ENCODE measurements at places on chromosomes 1 and 21.

DNA sequence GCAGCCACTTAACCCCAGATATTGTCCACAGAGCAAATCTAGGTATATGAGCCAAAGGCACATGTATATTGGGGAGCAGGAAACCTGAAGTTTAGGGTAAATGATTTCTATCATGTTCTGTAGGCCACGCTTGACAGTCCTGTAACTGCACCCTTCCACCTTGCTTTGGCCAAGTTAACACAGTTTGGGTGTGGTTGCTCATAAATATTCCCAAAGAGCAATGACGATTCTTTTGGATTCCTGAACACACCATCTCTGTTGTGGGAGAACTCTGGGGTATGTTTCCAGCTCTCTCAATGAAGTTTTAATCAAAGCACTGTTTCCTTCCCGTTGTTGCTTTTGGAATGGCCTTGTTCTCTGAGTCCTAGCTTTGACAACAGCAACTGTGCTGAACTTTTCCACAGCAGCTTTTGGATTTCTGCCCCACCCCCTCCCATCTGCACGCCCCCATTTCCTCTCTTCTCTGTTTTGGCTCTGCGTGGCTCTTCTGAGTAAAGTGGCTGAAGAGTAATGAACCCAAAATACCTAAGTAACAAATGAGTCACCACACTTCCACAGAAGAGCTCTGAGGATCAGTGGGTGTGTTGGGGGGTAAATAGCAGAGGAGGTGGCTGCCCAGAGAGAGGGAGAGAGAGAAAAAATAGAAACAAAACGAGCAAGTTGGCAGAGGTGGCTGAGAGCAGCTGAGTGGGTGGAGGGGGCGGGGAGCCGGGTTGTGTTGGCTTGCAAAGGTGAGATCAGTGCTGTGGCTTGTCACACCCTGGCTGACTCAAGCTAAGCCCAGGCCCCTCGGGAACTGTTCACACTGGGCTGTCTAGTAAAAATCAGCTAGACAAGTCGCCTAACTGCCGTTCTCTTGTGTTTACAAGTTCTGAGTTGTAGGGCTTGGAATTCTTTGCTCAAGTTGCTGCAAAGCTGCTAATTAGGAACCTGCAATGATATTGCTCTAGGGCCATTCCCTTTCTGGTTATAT lies 26.9 kb upstream of the RAP1A start:
- peak; percentile 9 for DNase-seq

DNA sequence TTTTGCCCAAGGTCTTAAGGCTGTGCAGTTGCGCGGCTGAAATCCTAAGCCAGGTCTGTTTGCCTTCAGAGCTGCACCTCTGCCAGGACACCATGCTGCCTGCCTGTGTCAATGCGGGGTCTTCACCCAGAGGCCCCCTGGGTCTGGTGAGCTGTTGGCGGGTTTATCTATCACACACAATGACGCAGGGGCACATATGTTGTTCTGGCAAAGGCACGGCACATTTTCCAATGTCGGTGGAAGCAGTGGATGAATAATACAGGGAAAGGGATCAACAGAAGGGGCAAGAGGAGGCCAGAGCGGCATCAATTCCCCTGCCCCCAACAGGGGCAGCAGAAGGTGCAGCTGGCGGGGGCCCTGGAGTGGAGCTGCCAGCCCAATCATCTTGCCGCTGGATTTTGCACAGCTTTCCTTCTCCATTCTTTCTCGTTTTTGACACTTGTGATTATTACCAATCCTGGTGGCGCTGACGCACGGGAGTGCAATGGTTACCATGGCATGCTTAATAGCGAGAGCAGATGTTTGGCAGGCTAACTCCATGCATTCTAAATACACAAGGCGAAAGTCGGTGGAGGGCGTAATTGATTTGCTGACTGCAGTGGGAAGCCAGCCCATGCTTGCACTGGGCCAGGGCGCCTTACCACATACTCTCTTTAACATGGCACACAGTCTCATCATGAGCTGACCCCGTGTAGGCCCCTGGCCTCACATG lies 45.8 kb upstream of the CYP2J2 start:
- DNase-seq, result no peak

DNA sequence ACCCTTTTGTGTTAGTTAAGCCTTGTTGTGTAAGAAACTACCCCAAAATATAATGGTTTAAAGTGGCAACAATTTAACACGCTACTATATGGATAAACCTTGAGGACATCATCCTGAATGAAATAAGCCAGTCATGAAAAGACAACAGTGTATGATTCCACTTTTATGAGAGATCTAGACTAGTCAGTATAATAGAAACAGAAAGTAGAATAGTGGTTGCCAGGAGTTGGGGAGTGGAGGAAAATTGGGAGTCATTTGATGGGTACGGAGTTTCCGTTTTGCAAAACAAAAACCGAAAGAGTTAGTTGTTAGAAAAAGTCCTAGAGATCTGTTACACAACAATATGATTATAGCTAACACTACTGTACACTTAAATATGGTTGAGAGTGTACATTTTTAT lies 16.0 kb upstream of the CHIA start:
- no peak for DNase-seq

- no peak for DNase-seq
Observed at GRCh38 chr1:196779093-196779492, 4.5 kb downstream of the CFHR3 start.

DNA sequence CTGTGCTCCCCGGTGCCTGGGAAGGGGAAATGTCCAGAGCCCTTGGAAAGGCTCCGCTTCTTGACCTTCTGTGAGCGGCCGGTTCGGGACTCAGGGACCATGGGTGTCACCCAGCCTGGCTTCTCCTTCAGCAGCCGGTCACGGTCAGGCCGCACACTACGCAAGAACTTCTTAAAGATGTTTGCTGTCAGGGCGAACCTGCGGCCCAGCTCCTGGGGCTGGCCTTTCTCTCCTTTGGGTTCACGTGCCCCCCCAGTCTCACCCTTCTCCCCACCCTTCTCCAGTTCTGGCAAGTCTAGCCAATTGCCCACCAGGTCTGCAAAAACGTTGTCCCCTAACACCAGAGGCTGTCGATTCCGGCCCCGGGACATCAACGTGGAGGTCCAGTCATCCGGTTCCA lies 12.1 kb downstream of the INKA2 start:
- no peak for DNase-seq

GRCh38 chr1:231376875-231377549 lies 38.9 kb downstream of the SPRTN start:
- DNase-seq, result no peak

DNA sequence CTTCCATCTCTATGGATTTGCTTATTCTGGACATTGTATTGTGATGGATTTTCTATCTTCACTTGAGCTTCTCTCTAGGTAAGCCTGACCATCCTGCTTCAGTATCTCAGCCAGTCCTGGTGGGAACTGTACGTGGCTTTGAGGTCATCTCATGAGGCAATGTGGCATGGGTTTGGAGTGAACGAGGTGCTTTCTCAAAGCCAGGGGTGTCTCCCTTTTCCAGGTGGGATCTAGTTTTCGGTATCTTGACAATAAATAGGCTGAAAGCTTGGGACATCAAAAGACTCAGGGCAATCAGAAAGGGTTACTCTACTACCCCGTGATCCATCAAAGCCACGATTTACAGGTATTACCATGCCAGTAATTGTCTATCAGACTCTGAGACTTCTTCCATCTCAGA lies 40.8 kb downstream of the AZIN2 start:
- DNase-seq, result no peak

DNA sequence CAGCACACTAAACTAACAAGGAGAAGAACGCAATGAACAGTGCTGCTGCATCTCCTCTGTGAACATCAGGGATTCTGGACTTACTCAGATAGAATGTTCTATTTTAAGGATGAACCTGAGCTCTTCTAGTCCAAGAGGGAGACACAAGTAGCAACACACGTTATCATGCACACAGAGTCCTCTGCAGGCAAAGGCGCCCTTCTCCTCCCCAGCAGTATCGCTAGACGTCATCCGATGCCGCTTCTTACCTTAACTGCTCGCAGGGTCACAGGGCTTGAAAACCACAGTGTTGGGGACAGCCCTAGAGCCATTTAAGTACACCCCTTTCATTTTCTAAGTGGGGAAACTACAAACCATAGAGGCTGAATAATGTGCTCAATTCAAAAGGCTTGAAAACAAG lies 74.5 kb downstream of the HIVEP3 start:
- DNase-seq, result no peak

GRCh38 chr21:29349702-29350101 lies 51.0 kb downstream of the BACH1 start:
- no peak for DNase-seq

- DNase-seq, result no peak
Observed at GRCh38 chr1:91876781-91877573, 9.0 kb downstream of the TGFBR3 start.

- no peak for DNase-seq
Observed at GRCh38 chr1:231329483-231329882, 8.2 kb downstream of the EXOC8 start.

GRCh38 chr1:245183429-245183828 lies 28.6 kb downstream of the KIF26B start:
- no peak for DNase-seq

GRCh38 chr1:16727190-16728111 lies 12.9 kb upstream of the RNU1-4 start:
- no peak for DNase-seq

DNA sequence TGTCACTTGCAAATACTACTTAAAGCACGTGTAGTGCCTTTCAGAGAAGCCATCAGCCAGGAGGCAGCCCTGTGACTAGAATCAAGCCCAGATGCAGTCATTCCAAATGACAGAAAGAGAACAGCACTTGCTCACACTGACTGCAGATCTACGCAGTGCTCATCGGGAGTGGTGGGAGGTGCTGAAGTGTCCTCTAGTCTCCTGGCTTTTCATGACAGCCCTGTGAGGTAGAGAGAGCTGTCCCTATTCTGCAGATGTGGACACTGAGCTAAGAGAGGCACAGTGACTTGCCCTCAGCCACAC lies 62.3 kb upstream of the EDN2 start:
- no peak for DNase-seq

Data from amygdala (tissue), 56 donors.